Esophagus squamous epithelium (tissue), 5 donors: ENCODE measurements at places on chromosomes 16 and 17. TPM values are rescaled to one million over a fixed set of nuclear protein-coding genes. Genes with fewer than 3 reads are reported as not detected.

- no peak for DNase-seq
These were observed 293.6 kb upstream of the CDH11 start for GRCh38 chr16:65415460-65415859.

DNA sequence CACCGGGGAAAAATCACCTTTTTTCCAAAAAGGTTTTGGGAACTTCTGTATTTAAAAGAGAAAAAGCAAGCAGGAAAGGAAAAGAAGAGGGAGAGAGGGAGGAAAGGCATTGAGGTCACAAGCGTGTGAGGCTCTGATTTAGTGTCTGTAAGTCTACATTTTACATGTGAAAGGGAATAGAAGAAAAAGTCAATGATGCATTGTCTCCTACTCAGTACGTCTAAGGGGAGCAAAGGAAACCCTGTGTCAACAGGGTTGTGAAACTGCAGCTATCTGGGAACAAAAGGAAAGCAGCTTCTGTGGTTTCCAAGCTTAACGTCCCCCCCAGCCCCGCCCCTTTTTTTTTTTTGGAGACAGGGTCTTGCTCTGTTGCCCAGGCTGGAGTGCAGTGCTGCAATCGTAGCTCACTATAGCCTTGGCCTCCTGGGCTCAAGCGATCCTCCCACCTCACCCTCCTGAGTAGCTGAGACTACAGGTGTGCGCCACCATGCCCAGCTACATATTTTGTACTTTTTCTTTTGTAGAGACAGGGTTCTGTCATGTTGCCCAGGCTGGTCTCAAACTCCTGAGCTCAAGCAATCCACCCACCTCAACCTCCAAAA lies 1.8 kb upstream of the CDC42EP4 start:
- DNase-seq: no peak

Gene RASL10B
- 0.34 TPM for total RNA-seq

DNA sequence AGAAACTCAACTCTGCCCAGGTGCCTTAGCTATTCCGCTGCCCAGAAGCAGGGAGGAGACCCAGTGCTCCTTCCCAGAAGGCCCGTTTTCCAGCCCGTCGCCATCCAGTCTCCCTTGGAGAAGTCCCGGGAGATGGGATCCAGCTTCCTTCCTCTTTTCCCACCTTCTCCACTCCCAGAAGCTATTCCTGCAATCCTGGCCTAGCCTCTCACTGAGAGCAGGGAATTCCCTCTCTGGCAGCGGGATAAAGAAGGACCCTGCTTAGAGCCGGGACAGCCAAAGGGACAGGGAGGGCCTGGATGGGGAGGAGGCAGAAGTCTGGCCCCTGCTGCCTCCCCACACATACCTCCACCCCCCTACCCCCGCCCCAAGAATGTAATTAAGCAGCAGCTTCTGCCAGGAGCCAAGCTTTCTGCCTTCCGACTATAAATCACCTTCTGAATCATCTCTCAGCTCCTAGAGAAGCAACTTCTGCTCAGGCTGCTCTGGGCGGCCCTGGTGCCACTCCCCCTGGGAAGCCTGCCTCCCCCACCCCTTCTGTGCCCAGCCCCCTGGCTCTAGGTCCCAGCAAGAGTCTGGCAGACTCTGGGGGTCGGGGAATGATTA lies 6.4 kb downstream of the WNT3 start:
- DNase-seq: no peak

- DNase-seq: no peak
These were observed 2.4 kb upstream of the FOXL1 start for GRCh38 chr16:86575754-86576557.

DNA sequence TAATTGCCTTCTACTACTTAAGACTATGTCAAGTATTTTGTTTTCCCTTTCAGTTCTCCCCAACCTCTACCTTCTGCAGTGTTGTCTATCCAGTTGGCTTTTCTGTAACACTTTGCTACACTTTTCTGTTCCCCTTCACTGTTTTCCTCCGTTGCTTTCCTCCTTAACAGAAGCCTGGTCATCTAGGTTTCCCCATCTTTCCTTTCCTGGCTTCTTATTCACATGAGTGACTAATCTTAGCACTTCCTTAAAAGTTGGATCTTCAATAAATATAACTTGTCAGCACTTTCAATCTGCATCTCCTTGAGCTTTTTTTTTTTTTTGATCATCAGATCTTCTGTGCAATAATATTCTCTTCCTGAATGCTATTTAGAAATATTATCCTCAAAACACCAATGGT lies 2.8 kb upstream of the SLFN11 start:
- DNase-seq: no peak

- no peak for DNase-seq
These were observed 32.5 kb downstream of the NMT1 start for GRCh38 chr17:45093444-45094110.

DNA sequence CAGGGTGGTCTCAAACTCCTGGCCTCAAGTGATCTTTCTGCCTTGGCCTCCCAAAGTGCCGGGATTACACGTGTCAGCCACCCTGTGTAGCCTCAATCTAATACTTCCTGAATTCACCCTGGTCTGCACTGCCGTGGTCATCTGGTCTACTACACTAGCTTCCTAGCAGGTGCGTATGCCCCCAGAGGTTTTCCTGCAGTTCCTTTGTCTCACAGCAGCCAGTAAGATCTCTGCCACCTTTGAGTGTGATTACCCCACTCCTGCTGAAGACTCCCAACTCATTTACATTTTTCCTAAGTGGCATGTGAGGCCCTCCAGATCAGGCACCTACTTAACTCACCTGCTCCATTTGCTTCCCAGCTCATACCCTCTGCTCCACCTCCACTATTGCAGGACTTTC lies 5.1 kb upstream of the DDX19A start:
- DNase-seq: no peak

DNA sequence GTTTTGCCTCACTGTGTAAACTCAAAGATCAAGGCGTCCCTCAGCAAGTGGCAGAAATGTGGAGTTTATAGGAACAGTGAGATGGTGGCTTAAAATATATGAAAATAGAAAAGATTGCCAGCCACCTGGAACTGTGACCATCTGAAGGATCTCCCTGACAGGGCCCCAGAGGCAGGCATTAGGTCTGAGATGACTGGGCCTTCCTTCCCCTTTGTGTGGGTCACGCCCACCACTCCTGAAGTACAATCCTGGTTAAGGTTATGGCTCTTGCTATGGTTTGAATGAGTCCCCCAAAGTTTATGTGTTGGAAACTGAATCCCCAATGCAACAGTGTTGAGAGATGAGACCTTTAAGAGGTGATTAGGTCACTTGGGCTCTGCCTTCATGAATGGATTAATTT lies 6.4 kb downstream of the ST6GALNAC2 start:
- no peak for DNase-seq

- no peak for DNase-seq
These were observed 33.9 kb upstream of the CLEC18B start for GRCh38 chr16:74455213-74455612.

Gene TBC1D3C
- not detected for total RNA-seq

Gene NPIPA8
- total RNA-seq: not detected

DNA sequence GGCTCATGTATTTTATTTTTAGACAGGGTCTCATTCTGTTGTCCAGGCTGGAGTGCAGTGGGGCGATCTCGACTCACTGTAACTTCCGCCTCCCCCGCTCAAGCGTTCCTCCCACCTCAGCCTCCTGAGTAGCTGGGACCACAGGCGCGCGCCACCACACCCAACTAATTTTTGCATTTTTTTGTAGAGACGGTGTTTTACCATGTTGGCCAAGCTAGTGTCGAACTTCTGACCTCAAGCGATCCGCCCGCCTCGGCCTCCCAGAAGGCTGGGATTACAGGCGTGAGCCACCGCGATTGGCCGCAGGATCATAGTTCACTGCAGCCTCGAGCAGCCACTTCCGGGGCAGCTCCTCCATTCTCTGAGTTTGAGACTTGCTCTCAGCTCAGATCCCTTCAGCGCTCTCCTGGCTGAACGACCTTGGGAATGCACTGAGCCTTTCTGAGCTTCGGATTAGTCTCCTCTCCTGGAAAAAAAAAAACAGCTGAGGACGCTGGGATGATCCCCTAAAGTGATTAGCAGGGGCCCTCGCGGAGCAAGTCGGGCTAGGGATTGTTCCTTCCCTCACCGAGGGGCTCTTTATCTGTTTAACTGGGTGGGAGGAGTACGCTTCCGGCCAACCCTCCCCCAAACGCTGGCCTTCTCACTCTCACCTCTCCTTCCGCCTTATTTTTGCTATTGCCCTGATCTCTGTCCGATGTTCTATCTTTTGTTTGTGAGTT lies 1.1 kb upstream of the PKMYT1 start:
- DNase-seq: no peak

Gene CFAP52
- not detected for total RNA-seq

DNA sequence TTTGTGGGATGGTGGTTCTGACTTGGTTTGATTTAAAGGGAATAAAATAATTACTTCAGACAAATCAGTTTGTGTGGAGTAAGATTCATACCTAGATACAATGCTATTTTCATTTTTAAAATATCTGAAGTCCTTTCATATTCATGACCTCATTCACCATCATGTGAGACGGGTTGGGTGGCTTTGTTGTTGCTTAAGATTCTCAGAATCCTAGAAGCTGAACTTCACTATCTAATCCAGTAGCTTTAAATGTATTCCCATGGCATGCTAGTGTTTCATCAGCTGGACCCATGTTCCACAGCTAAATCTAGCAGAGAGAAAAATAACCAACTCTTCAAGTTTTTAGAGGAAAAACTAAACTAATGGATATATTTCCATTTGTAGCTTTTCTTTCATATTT lies 2.7 kb upstream of the AMFR start:
- no peak for DNase-seq

GRCh38 chr16:7270823-7271222 lies 61.8 kb upstream of the RBFOX1 start:
- DNase-seq: no peak

- no peak for DNase-seq
These were observed 607.1 kb downstream of the KCNJ2 start for GRCh38 chr17:70776441-70776840.

DNA sequence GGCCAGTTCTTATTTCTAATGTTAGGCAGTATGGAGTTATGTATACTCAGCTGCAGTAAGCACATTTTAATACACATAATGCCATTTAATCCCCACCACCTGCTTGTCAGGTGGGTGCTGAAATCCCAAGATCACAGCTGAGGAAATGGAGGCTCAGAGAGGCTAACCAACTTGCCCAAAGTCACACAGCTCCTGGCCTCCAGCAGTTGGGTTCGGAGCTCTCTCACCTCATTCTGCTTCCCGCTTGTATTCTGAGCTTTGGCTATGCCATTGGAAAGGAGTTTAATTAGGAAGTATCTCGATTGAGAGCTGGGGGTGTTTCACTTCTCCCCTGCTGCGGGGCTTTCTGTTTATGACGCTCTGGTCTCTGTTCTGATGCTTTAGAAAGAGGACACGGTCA lies 72.6 kb upstream of the CACNG5 start:
- DNase-seq: no peak

GRCh38 chr17:17990282-17990681 lies 17.6 kb downstream of the DRC3 start:
- DNase-seq: no peak

DNA sequence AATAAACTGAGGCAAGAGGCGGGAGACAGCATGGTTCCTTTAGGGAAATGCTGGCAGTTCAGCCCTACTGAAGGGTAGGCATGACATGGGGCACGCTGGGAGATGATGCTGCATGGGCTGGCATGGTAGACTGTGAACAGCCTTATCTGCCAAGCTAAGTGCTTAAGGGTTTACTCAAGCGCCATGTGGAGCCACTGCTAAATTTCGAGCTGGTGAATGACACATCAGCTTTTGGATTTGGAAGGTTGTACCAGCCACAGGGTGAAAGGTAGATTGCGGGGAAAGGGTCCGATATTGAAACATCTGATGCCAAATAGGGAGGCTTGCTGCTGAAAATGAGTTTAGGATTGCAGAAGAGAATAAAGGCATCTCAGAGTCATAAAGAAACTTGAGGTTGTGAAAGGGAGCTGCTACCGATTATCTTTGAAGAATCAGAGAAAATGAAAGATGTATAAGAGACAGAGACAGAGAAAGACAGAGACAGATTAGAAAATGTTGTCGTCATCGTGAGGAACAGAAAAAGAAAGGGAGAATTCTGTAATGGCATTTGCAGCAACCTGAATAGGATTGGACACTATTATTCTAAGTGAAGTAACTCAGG lies 16.3 kb downstream of the PIK3R5 start:
- DNase-seq: no peak

Gene GRAPL
- not detected for total RNA-seq

Gene OR2C1
- not detected for total RNA-seq

GRCh38 chr17:351449-351738 lies 1.2 kb downstream of the RPH3AL start:
- DNase-seq: no peak

DNA sequence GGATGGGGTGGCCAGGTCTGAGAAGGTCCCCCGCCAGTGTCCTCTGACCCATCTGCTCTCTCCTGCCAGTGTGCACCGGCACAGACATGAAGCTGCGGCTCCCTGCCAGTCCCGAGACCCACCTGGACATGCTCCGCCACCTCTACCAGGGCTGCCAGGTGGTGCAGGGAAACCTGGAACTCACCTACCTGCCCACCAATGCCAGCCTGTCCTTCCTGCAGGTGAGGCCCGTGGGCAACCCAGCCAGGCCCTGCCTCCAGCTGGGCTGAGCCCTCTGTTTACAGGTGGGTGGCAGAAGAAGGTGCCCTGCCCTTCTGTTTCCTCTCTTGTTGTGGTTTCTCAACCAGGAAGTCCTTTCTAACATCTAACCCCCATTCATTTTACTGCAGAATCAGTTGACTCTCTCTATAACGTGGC lies 7.1 kb downstream of the ERBB2 start:
- DNase-seq: no peak

GRCh38 chr17:75262112-75262606 lies 480 bp downstream of the MRPS7 start:
- no peak for DNase-seq

DNA sequence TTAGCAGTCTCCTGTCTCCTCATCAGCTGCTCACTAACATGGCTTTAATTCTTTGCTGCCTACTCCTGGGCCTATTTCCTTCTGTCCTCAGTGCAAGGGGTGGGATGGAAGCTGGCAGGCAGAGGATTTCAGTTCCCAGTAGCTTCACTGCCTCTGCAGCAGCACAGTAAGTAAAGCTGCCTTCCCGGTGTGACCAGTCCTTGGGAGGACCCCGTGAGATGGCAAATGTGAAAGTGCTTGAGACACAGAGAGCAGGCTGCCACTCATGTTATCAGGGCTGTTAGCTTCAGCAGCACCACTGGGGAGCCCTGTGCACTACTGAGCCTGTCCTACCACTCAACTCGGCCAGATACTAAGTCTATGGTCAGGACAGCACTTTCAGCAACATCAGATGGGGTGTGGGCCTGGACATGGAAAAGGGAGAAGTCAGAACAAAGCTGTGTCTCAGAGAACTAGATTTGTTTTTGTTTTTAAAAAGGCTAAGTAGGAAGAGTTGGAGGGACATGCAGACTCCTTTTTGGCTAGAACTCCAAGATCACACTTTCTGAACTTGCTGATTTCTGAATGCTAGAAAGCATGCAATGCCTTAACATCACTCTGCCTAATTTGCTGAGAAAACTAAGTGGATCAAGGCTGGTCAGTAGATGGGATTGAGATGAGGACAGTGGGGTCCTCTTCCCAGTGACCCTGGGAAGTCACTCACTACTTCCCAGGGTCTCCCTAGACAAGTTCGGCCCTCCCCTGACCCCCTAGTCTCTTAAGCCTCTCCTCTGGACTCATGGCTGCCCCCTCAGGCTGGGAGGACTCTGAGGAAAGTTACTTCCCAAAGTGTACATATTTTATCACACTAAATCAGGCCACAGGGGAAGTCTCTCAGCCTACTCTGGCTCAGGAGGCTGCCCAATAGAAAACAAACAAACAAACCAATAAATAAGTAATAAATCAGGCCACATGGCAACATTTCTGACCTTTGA lies 1.1 kb downstream of the ACSF2 start:
- no peak for DNase-seq
